ENCODE measurements at places on chromosomes 3 and 15.

GRCh38 chr3:4588466-4588865, 95.3 kb downstream of the ITPR1 start:
- DNase-seq, result no peak

DNA sequence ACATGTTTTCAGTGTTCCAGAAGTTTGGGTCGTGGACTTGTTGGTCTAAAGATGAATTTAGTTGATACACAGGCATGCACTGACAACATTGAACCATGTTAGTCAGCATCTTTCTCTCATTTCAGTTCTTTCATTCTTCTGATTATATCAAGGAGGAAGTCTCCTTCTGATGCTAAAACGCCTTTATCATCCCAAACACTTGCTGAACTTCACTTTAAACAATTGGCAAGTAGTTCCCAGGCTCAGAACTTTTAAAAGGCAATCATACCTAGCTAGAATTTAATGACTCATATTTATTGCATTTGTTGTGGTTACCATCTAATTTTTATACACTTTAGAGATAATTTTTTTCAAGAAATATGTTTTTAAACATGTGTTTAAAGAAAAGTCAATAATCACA, 15.9 kb downstream of the LMCD1 start:
- no peak for DNase-seq

DNA sequence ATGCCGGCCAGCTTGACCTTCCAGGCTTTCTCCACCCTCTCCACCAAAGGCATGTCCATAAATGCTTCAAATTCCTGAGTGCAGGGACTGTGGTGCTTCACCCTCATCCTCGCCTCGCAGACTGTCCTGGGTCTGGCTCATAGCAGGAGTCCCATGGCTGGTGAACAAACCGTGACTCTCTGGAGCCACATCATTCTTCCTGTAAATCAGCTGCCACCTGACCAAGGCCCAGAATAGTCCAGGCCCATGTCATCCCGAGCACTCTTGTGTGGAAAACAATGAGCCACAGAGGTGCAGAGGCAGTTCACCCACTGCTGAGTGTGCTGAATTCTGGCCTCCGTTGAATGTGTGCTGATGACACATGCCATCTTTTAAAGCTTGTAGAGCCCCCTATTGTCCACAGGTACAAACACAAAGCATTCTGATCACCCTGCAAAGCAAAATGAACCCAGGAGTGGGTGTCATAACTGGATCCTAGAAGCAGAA, 68.6 kb downstream of the ABHD5 start:
- no peak for DNase-seq

DNA sequence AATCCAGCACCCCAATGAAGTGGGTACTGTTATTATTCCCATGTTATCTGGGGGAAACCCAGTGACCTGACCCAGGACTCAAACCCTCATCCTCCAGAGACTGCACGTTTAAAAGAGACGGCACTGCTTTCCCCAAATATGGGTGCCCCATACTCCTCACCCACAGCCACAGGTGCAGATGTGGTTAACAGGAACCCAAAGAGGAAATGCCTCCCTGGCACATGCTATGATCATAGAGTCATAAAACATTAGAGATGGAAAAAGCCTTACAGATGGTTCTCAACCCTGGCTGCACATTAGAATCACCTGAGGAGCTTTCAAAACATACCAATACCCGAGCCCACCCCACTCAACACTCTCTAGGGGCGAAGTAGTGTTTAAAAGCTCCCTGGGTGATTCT, 111.5 kb downstream of the SEMA5B start:
- DNase-seq, result no peak

- DNase-seq, result no peak
Observed at GRCh38 chr15:101439920-101440319, 49.6 kb downstream of the PCSK6 start.

GRCh38 chr15:40264321-40265153, 18.3 kb downstream of the ANKRD63 start:
- no peak for DNase-seq

- no peak for DNase-seq
Observed at GRCh38 chr3:115239717-115240116, 92.6 kb upstream of the ZBTB20 start.

GRCh38 chr3:27059489-27059888, 309.7 kb downstream of the NEK10 start:
- DNase-seq, result no peak

- no peak for DNase-seq
Observed at GRCh38 chr3:56747150-56747549, 54.6 kb downstream of the ARHGEF3 start.
